Foreskin fibroblast (primary cell): ENCODE measurements at places on chromosomes 12 and 14.

- DNase-seq: peak; percentile 89
Measured at GRCh38 chr14:96189281-96189711, 15.3 kb upstream of the BDKRB2 start.

GRCh38 chr12:99372257-99372920 lies 275.2 kb upstream of the GARIN6 start:
- DNase-seq: no peak

DNA sequence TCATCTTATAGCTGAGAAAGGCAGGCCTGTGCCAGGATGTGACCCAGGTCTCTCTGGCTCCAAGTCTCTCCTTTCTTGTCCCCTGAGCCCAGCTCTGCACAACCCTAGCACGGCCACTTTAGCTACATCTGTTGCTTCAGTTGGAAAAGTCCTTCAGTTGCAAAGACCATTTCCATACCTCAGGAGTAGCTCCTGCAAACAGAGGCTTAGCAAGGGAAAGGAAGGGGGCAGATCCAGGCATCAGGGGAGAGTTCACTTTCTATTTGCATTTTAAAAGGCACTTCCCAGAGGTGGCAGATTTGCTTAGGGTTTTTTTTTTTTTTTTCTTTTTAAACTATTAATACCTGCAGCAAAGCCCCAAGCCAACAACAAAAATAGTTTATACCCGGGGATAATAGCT lies 3.0 kb upstream of the PITPNM2 start:
- no peak for DNase-seq

DNA sequence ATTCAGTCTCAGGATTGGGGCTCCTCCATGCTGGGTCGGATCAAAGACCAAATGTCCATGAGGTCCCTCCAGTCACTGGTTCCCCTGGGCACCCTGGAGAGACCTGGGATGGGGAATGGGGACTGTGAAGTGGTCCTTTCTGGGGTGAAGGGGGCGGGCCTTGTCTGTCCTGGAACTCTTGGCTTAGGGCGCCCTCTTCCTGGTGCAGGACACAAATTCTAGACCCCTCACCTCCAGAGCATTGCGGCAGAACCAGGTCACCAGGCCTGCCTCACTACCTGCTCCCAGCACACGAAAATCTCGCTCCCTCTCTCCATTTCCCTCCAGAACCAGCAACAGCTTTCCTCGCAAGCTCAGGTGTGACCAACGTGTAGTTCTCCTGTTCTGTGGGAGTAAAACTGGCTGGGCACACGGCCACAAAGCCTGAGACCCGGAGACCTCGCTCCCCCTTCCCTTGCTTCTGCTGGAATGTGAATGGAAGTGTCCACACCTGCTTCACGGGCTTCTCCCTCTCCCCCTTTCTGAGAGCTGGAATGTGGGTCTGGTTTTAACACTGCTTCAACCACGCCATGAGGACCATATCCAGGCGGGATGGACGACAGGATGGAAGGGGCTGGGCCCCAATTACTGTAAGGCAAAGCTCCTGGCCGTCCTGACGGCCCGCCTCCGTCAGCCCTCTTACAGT lies 112.7 kb downstream of the SCARB1 start:
- no peak for DNase-seq

DNA sequence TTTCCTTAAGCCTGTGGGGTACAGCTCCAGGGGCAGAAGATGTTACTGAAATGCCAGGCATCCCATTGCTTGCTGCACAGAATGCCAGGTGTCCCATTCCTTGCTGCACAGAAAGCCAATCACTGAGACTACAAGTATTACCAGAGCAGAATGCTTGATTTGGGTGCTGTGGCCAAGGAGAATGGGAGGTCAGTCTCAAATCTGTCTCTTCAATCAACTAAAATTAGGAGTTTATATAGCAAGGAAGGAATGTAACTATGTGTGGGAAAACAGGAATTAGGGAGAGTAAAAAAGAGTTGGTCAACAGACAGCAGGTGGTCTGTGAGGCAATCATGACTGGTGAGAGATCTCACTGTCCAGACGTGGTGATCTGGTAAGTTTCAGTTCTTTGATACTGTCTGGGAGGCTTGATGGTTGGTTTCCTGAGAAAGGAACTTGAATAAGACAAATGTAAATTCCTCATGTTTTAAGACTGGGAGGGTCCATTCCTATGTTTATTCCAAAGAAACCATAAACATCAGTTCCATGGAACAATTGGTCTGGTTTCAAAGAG lies 31.2 kb upstream of the VASH1 start:
- no peak for DNase-seq

- DNase-seq: peak; percentile 47
Measured at GRCh38 chr14:70707138-70708038, 65.7 kb downstream of the TTC9 start.

DNA sequence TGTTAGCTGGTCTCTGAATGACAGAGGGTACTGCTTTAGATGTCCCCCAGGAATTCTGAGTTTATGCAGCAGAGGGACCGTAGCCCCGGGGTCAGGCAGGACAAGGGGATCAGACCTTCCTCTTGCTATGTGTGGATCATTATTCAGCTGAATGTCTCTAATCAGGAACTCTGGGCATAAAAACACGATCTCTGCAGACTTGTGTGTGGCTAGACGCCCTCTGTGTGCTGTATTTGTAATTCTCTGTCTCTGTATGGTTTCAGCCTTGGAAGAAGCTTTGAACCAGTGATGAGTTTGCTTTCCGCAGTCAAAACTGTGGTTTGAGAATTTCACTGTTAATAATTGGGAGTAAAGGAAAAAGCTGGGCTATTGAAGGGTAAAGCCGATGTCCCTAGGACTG lies 125.3 kb downstream of the ETV6 start:
- no peak for DNase-seq
